ENCODE measurements at places on chromosomes 11 and 22.

GRCh38 chr11:133239575-133239974 lies 292.7 kb downstream of the OPCML start:
- DNase-seq, result no peak

- no peak for DNase-seq
These were observed 101.3 kb downstream of the DYNC2H1 start for GRCh38 chr11:103210543-103210942.

DNA sequence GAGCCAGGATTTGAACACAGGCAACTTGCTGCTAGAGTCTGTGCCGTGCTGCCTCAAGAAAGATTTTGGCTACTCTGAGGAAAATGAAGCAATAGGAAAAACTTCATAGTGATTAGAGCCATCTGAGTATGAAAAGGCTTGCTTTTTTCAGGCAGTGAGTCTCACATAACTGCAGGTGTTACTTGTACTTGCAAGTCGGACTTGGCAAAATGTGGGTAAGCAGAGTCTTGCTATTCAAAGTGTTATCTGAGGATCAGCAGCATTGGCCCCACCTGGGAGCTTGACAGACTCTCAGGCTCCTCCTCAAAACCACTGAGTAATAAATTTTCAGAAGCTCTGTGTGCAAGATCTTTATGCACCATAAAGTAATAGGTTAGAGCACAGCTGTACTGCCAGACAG lies 18.1 kb downstream of the RNF141 start:
- DNase-seq, result no peak

DNA sequence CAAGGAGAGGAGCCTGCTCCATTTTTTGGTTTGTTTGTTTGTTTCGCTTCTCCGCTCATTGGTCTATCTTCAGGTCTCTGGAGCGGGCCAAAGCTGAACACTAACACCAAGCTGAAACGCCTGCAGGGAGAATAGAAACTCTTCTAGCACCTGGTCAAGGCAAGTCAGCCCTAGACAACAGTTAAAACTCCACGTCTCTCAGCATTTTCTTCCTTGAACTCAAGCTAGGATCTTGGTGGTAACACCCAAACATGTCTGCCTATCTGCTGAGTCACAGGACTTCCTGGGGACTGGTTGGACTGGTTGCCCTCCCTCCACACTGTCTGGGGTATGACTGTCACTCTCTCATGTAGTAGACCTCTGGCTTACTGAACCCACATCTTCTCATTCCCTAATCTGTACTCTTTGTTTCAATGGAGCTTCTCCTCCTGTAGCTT lies 23.9 kb upstream of the RBFOX2 start:
- DNase-seq, result no peak

DNA sequence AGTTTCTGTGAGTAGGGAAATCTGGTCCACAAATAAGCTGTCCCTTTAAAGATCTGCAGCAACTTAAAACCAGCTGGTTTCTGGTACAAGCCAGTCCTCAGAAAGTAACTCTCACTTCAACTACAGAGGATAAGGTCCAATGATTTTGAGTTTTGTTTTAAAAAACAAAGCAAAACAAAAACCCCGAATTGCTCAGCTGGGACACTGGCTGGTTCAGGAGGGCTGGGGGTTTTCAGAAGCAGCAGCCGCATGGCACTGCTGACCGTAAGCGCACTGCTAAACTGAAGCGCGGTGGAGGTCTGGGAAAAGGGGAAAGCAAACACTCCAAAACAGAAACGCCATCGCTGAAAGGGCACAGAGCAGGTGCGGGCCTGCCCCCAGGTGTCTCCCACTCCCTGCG lies 59.7 kb downstream of the MICAL3 start:
- no peak for DNase-seq

DNA sequence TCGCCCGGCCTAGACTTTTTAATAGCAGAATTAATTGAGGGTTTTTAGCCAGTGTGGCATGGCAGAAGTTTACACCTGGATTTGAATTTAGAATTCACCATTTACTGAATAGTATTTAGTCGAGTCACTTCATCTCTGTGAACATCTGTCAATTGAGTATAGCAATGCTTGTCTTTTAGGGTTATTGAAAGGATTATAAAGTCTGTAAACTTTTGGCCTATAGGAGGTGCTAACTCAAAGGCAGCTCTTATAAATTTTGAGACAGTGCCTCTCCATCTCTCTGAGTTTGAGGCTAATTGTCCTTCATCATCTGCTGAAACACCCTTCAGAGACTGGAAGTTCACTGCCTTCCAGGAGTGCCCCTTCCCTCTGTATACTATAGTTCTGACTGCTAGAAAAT lies 205.0 kb downstream of the NELL1 start:
- DNase-seq, result no peak

GRCh38 chr11:126716456-126717083 lies 284.0 kb downstream of the KIRREL3 start:
- no peak for DNase-seq

Measured in stimulated activated CD8-positive, alpha-beta memory T cell treated with anti-CD3 and anti-CD28 coated beads, Interleukin-12 subunit alpha, Interleukin-12 subunit beta, amount 100 ng/mL, for 4 hours (primary cell).